Esophagus muscularis mucosa (tissue), 4 donors: ENCODE measurements at places on chromosomes 11 and 22. TPM values are rescaled to one million over a fixed set of nuclear protein-coding genes. Genes with fewer than 3 reads are reported as not detected.

Gene RPL3
- total RNA-seq: 2,284 TPM

DNA sequence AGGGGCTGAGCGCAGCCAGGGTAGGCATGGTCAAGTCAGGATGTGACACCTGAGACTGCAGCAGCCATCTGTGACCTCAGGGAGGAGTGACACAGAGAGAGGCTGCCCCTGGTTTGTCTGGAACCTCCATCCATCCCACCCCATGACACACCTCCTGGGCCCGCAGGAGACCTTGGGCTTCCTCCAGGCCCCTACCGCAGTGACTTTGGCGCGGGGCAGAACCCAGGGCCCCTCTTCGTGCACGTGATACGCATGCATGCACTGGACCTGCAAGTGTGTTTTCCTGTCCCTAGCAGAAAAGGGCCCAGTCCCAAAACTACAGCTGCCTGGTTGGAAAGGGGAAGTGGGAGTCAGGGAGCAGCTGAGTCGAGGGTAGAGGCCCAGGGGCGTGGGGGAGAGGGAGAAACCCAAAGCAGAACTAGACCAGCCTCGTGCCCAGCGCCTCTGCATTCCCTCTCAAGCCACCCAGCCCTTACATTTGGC lies 7.9 kb upstream of the CYTH4 start:
- no peak for DNase-seq

DNA sequence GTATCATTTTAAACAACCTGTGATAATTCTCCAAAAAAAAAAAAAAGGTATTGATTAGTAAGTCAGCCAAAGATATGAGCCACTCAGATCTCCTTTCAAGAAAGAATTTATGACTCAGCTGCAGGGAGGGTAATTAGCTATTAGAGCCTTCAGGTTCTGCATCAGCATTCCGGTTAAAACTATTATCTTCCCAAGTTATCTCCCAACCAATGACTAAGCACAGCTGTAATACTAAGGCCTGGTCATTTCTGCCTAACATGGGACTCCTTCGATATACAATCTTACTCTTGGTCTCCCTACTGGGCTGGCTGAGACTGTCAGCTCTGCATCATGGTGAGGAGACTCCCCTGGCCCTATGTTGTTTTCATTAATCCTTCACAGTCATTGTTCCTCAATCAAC lies 60.4 kb downstream of the SBF2 start:
- no peak for DNase-seq

GRCh38 chr22:35634943-35635540 lies 13.2 kb upstream of the APOL6 start:
- no peak for DNase-seq

DNA sequence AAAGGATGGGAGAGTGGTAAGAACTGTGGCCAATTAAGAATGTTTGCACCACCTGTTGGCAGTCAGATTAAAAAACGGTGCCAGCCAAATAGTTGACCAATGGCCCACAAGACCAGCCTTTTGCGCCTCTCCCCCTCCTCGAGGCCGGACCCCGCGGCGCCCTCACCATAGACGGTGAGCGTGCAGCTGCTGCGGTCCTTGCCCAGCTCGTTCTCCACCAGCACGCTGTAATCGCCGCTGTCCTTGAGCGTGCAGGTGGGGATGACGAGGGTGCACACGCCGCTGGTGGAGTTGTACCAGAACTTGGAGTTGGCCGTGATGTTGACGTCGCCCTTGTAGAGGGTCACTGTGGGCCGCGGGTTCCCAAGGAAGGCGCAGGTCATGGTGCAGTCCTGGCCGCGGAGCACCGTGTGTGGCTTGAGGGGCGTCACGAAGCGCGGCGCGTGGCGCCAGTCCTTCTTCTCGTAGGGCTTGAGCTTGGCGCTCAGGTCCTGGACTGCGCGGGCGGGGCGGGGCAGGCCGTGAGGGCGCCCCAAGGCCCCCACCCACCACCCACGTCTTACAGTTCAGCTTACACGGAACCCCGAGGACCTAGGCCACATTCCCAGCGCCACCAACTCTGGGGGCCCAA lies 7.2 kb downstream of the TMEM86A start:
- DNase-seq: no peak

DNA sequence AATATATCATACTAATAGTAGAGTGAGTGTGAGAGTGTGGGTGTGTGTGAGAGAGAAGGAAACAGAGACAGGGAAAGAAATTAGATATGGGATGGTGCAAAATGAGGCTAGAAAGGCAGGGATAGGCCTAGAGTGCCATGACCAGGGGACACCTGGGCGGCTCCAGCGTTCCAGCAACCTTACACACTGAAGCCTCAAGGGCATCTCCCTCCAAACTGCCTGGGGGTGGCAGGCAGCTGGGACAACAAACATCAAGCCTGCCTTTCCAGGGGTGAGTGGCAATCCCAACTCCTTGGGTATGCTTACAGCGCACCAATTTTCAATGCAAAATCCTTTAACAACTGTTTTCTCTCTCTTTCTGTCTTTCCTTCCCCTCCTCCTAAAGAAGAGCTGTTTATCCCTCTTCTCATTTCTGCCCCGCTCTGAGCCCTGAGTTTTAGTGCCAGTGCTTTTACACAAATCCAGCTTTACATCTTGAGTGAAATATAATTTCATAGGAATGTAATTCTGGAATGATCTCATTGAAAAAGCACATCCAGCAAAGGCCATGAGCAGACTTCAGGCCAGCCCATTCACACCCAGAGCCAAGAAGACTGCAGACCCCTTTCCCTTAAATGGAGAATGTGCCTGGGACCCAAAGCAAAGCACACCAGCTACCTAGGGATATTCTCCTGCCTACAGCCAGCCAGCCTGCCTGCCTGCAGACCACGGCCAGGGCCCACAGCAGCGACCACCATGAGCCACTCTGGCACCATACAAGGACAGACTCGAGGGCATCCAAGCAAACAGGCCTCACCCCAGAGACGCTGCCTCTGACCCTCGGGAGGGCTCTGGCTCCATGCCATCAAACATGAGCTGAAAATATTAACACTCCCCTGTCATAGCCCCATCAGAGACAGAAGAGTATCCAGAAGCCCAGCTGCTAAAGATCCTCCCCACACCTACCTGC lies 90.3 kb downstream of the RPL27A start:
- no peak for DNase-seq

DNA sequence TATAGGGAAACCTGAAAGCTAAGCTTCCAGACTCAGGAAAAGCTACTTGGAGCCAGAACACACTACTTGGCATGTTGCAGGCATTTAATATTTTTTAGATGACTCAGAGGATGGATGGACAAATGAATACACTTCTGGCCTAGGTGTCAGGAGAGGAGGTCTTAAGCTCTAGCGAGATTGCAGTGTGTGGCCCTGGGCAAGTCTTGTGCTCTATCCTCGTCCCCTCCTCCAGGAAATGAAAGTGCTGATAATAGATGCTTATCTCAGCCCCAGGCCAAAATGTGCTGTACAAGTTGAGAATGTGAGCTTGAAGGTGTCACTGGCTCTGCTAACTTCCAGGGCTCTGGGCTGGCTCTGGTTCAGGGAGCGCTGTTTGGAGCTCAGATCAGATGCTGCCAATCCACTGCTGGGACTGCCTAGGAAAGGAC lies 136.3 kb downstream of the PKNOX2 start:
- no peak for DNase-seq

GRCh38 chr11:26593691-26594090 lies 21.6 kb upstream of the MUC15 start:
- no peak for DNase-seq

Gene MPZL2
- 17.7 TPM for total RNA-seq

Gene SCGB1C1
- not detected for total RNA-seq

DNA sequence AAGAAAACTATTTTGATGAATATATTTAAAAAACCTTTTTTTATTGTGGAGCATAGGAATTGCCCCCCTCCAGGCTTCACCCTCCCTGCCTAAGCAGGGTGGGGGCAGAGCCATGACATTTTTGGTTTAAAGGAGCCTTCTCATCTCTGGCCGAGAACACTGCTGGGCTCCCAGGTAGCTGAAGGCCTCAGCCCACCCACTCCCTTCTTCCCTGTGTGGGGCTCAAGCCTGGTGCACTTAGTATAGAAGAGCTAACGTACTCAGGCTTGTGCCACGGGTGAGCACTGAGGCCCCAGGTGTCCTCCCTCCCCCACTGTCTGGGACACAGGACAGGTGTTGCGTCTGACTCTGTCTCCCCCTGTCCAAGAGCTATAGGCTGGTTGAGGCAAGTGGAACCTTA lies 2.2 kb upstream of the IL18BP start:
- DNase-seq: no peak

GRCh38 chr22:31211482-31211861 lies 626 bp upstream of the LIMK2 start:
- no peak for DNase-seq

- DNase-seq: no peak
Observed at GRCh38 chr11:529728-530411, 5.5 kb downstream of the HRAS start.

DNA sequence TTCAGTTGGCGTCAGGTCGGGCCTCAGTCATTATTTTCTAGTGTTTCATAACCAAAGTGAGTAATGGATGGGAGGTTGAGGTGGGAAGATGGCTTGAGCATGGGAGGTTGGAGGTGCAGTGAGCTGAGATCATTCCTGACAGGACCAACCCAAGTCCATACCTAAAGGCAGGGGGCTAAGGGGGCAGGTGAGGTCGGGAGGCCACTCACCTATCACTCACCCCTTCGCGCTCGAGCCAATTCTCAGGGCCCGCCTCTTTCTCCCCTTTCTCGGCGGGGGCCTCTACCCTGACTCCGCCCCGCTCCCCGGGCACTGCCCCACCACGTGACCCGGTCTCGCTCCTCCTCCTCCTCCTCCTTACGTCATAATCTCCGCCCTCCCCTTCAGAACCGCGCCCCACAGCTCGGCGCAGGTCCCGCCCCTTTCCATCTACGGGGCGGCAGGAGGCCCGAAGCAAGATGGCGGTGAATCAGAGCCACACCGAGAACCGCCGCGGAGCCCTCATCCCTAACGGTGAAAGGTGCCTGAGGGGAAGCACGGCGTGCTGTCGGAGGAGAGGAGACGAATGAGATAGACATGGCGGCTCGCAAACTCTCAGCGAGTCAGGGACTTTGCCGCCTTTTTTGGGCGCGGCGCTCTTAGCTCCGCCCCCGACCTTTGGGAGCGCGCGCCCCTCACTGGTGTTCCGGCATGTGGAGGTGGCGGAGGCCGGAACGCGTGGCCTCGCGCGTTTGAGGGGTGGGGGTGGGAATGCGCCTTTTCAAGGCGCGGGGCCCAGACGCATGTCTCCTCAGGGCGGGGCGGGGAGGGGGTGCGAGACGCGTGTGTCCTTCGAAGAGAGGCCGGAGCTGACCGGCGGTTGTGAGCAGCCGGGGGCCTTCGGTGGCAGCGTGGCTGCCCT lies at the start of gene WBP2NL:
WBP2NL (plus strand) TSS at position 428 of the 901 bp plus-strand sequence; CDS start at position 459, 31 bp downstream.
- DNase-seq: no peak

- DNase-seq: no peak
Observed at GRCh38 chr11:27290261-27291050, 72.6 kb downstream of the CCDC34 start.

GRCh38 chr11:15662285-15662684 lies 547.6 kb downstream of the INSC start:
- peak; percentile 29 for DNase-seq

Gene MCAM
- 987 TPM for total RNA-seq

Gene DDI1
- total RNA-seq: not detected

DNA sequence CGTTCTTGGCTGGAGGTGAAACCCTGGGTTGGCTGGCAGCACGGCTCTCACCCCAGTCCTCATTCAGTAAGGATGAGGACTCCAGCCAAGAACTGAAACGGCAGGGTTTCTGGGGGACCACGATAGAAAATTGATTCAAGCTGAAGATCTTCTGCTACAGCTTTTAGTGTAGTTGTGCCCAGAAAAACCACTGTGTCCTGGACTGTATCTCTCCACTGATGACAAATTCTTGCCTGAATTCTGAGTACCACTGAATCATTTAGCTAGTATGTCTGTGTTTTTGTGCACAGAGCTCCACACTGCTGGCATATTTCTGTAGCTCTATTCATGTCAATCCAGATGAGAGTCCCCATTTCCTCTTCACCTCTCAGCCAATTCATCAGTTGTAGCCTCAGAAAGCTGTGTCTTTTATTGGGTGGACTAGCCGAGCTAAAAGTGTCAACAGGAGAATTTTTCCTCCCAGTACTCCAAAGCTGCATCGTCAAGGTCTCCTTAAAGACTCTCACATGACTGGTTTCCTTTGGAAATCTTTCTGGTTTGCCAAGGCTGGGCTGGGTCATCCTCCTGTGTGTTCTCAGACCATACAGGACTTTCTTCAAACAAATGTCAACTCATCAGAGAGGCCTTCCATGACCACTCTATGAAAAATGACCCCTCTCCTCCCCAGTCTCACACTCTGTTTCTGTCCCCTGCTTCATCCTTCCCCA lies 144.6 kb downstream of the LDLRAD3 start:
- DNase-seq: peak; percentile 86

- DNase-seq: no peak
Observed at GRCh38 chr11:77698896-77699295, 61.3 kb upstream of the CLNS1A start.

GRCh38 chr22:17562906-17563870 lies at the start of gene SLC25A18:
TSS of gene SLC25A18 (plus strand) at chr22:17563498. CDS start at chr22:17579945, 16,447 bp downstream.
- DNase-seq: no peak

DNA sequence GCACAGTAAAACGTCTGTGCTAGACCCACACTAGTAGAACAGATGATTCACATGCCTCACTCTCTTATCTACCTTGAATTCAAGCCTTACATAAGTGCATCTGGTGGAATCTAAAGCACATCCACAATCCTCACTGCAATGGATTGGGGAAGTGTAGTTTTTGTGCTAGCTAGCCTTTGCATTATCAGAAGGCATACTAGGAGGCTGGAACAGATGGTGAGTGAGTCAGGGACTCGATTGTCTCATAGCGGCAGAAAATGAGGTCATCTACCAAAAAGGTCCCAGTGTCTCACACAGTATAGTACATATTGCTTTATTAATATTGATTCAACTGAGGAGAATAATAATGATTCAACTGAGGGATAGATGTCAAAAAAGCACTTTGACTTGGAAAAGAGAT lies 9.3 kb downstream of the MSANTD4 start:
- no peak for DNase-seq

Gene GGTLC2
- total RNA-seq: not detected

GRCh38 chr11:73409431-73409830 lies 33.2 kb downstream of the RELT start:
- no peak for DNase-seq

GRCh38 chr11:86511086-86511551 lies 136.4 kb downstream of the CCDC81 start:
- DNase-seq: no peak

Gene LRRC56
- not detected for total RNA-seq

DNA sequence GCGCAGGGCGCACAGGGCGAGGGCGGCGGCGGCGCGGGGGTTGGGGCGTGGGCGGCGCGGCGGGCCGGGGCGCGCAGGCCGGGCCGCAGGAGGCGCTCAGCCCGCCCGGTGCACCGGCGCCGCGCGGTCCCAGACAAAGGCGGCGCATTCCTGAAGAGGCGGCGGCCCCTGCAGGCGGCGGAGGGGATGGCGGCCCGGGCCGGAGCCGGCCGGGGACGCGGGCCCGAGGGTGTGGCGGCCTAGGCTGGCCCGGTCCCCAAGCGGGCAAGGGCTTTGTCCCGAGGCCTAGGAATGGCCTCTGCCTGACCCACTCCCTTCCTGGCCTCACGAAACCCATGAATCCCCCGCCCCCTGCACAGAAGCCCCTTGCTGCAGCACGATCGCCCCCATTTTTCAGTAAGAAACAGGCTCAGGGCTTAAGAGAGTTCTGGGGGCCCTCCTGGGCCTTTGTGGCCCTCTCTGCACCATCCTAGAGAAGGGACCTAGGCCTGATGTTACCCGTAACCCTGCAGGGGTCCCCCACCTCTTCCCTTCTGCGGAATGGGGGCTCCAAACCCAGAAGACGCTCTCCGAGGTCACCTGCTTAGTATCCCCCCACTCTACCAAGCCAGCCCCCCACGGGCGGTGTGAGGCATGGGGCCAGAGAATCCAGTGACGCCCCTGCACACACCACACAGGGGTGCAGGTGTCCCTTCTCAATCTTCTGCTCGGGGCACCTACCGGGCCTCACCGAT lies at the start of gene RTN4R:
RTN4R (minus strand) TSS at position 40 of the 734 bp plus-strand sequence. CDS start 226 bp downstream, outside the sequence.
- no peak for DNase-seq

Gene SLC22A12
- not detected for total RNA-seq
